ENCODE measurements at places on chromosomes 13 and 19. TPM values are rescaled to one million over a fixed set of nuclear protein-coding genes. Genes with fewer than 3 reads are reported as not detected.

The RXFP2 gene
- total RNA-seq: not detected

The GRIK5 gene
- 0.42 TPM for total RNA-seq

The CYP4F8 gene
- total RNA-seq: not detected

The ITGBL1 gene
- total RNA-seq: 0.65 TPM

The ADGRE2 gene
- total RNA-seq: 0.17 TPM

The WTIP gene
- total RNA-seq: 8.3 TPM

The KLK3 gene
- not detected for total RNA-seq

- no peak for DNase-seq
Measured at GRCh38 chr13:35672611-35673010, 196.1 kb upstream of the MAB21L1 start.

DNA sequence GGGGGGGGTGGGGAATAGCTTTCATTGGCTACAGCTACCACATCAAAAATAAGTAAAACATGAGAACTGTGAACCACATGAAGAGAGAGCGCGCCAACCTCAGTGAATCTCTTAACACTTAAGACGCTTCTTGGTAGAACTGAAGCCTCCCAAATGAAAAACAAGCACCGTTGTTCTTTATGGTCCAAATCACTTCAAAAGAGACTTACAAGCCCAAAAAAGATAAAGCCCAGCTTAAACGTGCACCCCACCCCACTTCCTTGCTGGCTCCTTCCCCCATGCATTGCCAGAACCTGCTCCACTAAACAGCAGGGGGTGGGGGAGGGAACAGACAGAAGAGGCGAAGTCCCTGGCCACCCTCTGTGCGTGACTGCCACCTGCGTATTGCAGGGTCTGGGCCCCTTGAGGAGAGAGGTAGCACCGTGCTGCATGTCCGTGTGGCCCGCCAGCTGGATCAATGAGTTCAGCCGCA lies 479.1 kb downstream of the FOXO1 start:
- no peak for DNase-seq

DNA sequence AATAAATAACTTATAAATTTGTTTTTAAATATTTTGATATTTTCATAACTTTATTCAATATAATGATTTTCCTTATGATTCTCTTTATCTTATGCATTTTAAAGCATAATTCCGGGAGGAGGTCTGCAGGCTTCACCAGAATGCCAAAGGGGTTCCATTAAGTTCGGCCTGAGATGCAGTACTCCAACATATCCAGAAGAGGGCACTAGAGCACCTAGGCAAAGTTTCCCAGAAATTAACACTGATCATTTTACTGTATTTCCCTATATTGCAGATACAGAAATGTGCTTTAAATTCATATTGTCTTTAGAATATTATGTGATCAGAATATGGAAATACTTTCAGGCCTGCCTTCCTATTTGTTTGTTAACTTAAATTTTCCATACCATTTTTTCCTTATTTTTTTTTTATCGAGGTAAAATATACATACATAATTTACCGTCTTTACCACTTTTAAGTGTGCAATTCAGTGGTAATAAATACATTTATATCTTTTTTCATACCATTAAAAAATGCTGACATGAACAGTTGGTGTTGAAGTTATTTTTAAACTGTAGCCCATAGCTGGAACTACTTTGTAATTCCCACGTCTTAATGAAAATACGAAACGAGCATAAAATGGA lies 58.9 kb upstream of the TM9SF2 start:
- peak; percentile 21 for DNase-seq

GRCh38 chr13:35501661-35502235 lies 25.3 kb upstream of the MAB21L1 start:
- no peak for DNase-seq

- no peak for DNase-seq
Measured at GRCh38 chr19:23913931-23914330, 755 bp upstream of the ZNF726 start.

- no peak for DNase-seq
Measured at GRCh38 chr19:28445826-28446225, 767.1 kb downstream of the UQCRFS1 start.

DNA sequence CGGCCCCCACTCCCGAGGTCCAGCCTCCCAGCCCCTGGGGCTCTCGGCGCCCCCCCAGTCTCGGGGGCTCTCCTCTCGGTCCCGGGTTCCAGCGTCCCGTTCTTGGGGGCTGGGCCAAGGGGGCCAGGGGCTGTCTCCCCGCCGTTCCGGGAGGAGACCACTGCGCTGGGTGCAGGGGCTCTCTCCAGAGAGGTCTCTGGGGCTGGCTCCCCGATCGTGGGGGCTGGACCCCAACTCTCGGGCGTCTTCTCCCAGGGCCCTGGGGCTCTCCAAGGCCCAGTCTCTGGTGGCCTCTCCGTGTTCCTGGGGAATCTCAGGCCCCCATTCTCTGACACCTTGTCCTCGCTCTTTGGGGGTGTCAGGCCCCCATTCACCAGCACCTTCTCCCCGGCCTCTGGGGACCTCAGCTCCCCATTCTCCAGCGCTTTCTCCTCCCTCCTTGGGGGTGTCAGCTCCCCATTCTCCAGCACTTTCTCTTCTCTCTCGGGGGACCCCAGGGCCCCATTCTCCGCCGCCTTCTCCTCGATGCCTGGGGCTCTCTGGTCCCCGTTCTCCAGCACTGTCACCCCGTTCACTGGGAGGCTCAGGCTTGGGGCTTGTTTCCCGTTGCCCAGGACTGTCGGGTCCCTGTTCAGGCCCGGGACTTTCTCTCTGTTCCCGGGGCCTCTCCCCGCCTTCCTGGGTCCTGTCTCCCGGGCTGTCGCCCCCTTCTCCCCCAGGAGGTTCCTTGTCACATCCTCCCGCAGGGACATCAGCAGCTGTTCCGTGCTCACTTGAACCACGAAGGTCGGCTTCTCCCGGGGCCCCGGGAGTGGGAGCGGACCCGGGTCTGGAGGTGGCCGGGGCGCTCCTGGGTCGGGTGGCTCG lies 13.7 kb downstream of the LMTK3 start:
- peak; percentile 4 for DNase-seq

GRCh38 chr19:16584248-16585093 lies 12.3 kb upstream of the SLC35E1 start:
- DNase-seq: peak; percentile 93

- DNase-seq: no peak
Measured at GRCh38 chr19:787536-787935, 9.7 kb upstream of the PTBP1 start.

DNA sequence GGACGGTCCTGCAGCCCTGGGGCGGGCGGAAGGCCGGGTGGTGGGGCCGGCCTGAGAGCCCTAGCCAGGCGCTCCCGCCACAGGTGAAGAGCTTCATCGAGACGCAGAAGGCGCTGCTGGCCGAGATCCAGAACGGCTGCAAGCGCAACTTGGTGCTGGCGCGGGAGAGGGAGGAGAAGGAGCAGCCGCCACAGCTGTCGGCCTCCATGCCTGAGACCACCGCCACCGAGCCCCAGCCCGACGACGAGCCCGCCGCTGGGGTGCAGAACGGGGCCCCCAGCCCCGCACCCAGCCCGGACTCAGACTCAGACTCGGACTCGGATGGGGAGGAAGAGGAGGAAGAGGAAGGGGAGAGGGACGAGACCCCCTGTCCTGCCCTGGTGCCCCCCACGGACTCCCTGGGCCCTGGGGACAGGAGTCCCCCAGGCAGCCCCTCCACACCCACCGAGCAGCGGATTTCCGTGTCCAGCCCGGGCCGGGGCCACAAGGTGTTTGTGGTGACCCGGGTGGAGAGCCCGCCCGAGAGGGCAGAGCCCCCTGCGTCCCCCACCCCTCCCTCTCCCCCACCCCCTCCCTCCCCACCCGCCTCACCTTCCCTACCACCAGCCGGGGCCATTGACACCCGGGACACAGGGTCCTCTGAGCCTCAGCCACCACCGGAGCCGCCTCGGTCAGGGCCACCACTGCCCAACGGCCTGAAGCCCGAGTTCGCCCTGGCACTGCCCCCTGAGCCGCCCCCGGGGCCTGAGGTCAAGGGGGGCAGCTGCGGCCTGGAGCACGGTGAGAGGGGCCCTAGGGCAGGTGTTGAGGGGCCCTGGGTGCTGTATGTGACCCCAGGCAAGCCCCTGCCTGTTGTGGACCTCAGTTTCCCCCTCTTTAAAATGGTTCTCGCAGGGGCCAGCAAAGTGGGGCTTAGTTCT lies 15.3 kb downstream of the NKPD1 start:
- no peak for DNase-seq

GRCh38 chr13:61874970-61875579 lies 459.4 kb upstream of the PCDH20 start:
- no peak for DNase-seq

DNA sequence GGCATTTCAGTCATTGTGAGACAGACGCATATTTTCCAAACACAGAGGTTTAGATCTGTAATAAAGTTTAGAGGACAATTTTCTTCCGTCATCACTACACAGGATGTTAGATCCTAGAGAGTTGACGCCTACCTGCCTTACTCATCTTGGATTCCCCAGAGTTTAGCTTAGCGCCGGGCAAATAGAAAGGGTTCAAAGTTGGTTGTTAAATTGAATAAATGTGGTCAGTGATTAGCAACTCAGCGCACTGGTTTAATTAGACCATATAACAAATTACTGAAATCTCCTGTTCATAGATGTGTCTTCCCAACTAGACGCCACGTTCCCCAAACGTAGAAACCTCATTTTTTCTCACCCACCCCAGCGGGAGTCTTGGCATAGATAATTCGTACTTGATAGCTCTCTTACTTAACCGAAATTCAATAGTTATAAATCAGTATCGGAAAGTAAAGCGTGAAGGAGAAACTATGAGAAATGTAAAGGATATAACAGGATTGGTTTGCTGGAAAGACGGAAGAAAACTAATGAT lies 726 bp upstream of the UFM1 start:
- DNase-seq: peak; percentile 11

DNA sequence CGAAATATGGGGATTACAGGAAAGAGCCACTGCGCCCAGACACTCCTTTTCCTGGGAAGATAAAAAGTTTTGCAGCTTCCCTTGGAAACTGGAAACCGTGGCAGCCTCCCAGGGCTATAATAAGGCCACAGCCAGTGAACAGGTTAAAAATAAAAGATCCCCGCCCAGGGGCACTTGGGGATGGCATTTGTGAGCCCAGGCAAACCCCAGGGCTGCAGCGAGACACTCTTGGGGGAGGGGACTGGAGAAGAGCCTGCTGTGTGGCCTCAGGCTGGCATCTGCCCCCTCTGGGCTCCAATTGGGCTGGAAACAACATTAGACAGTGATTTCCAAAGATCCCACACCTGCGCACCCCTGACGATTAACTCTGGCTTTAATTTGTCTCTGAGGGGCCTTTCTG lies 11.2 kb downstream of the FEM1A start:
- DNase-seq: no peak

DNA sequence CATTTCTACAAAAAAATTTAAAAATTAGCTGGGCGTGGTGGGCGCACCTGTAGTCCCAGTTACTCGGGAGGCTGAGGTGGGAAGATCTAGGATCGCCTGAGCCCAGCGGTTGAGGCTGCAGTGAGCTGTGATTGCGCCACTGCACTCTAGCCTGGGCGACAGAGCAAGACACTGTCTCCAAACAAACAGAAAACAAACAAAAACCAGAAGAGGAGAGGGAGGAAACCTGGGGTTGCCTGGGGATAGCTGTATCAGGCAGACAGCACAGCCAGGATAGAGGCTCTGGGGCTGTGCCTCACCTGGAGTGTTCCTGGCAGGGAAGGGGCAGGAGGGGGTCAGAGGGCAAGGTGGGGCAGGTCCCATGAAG lies 2.6 kb upstream of the POLR2E start:
- no peak for DNase-seq

DNA sequence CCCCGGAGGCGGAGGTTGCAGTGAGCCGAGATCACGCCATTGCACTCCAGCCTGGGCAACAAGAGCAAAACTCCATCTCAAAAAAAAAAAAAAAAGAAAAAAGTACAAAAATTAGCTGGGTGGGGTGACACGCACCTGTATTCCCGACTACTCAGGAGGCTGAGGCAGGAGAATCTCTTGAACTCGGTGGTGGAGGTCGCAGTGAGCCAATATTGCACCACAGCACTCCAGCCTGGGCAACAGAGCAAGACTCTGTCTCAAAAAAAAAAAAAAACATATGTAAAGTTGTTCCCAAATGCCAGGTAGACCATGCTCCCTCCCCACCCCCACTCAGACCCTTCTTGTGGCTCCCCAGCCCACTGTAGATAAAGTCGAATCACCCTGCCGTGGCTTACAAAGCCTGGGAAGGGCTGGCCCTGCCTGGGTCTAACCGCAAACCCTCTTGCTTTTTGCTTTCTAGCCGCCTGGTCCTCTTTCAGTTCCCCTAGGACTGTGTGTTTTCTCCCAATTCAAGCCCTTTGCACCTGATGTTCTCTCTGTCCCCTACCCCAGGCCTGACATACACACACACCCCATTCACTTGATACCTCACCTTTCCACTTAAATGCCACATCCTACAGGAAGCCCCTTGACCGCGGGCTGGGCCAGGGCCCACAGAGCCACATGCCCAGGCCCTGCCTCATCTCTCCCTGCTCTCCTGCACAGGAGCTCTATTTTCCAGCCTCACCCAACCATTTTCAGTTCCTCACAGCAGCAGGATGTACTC lies 34.4 kb downstream of the MAP4K1 start:
- DNase-seq: no peak

GRCh38 chr19:38975214-38975860 lies at the start of gene FBXO17:
Gene FBXO17 (minus strand): TSS chr19:38975742. CDS start chr19:38950319, 25,423 bp downstream.
- peak; percentile 75 for DNase-seq

GRCh38 chr19:43300876-43301765 lies 31.8 kb upstream of the PSG9 start:
- no peak for DNase-seq

- DNase-seq: no peak
Measured at GRCh38 chr19:42366673-42367072, 23.4 kb downstream of the CNFN start.

DNA sequence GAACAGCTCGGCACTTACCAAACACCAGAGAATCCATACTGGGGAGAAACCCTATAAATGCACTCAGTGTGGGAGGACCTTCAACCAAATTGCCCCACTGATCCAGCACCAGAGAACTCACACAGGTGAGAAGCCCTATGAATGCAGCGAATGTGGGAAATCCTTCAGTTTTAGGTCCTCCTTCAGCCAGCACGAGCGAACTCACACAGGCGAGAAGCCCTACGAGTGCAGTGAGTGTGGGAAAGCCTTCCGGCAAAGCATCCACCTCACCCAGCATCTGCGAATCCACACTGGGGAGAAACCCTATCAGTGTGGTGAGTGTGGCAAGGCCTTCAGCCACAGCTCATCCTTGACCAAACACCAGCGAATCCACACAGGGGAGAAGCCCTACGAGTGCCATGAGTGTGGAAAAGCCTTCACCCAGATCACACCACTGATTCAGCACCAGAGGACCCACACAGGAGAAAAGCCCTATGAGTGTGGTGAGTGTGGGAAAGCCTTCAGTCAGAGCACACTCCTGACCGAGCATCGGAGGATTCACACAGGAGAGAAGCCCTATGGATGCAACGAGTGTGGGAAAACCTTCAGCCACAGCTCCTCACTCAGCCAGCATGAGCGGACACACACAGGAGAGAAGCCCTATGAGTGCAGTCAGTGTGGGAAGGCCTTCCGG lies 8.3 kb downstream of the ZNF135 start:
- no peak for DNase-seq

GRCh38 chr19:43784241-43784980 lies 3.6 kb upstream of the KCNN4 start:
- DNase-seq: peak; percentile 94
